Activated T-helper 1 cell treated with anti-CD3 and anti-CD28 coated beads, Interleukin-12 subunit alpha, Interleukin-12 subunit beta, Interleukin-2, Interleukin-4 antibody, amounts not matched to agents 30 ng/mL and 10 ng/mL and 1 ng/mL, durations not matched to agents 14 hours and 24 hours and 36 hours (primary cell): ENCODE measurements at places on chromosomes 13 and 19.
A peak's percentile ranks its signal among the peaks of the same experiment; 100 is the strongest.

DNA sequence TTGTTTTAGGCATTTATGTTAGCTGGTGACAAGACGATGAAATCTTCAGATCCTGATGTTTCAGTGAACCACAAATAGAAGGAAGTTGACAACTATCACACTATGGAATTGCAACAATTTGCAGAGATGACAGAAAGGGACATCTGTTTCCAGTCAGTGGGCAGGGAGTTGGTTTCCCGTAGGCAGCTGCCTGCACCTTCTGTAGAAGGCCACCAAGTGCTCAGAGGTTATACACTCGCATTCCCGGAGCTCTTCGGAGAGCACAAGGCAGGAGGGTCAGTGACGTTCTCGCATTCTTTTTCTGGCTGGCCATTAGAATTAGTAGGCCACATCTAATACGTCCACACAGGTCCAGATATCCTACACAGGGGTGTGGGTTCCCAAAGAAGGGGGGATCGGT, 129.4 kb downstream of the SHISA2 start:
- DNase-seq = no peak

DNA sequence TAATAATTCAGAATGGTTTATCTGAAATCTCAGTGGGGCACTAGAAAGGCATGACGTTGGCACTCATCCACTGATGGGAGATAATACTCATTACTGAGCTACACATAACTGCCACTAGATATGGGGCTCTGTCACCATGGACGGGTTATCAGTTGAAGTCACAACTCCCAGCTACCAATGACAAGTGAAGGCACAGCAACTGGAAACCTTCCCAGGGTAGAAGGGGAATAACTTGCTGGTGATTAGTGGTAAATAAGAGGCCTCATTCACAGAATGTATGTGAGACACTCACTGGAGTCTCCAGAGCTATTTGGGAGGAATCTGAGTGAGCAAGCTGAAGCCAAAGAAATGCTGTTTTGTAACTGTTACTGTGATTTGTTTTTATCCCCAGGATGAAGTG, 249.6 kb downstream of the ENOX1 start:
- no peak for DNase-seq

GRCh38 chr19:6279931-6280591, at the start of gene MLLT1:
Gene MLLT1 (minus strand): TSS chr19:6279975. CDS start chr19:6279784, 191 bp downstream.
- DNase-seq = peak; percentile 96

DNA sequence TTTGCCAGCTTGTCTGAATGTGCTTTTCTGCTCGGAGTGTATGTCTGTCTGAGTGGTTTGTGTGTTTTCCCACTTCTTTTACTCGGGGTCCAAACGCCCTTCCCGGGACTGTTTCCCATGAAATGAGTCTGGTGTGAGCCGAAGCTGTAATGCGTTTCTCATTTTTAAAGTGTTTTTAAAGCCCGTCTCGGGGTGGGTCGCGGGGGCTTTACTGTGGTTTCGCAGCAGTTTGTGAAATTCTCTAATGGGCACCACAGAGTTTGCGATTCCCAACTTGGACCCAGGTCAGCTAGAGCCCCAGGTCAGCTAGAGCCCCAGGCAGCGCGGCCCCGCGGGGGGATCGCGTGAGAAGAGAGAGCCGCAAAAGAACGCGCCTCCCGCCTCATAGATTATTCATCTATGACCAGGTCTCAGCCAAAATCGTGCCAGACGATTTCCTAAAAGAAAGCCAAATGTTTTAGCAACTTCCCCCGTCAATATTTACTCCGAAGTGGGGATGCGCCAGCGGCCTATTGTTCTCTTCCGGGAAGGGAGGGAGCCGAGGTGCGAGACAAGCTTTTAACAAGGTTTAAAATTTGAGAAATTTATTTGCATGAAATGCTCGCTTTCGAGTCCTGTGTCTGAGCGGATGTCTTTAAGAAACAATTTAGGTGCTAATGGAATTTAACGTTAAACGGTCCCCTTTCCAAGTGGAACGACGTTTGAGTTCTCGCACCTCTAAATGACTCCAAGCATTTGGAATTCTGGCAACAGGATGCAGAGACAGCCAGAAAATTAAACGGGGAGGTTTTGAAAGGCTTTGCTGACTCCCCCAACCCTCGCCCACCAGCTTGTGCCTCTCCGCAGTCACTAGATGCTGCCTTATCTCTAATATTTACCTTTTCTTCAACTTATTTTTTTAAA, 2.2 kb downstream of the ZIC2 start:
- no peak for DNase-seq

- no peak for DNase-seq
Measured at GRCh38 chr13:40215311-40215710, 451.1 kb downstream of the FOXO1 start.

GRCh38 chr13:31898378-31899071, 133.0 kb upstream of the FRY start:
- DNase-seq = no peak

- DNase-seq = no peak
Measured at GRCh38 chr13:77353995-77354394, 27.1 kb upstream of the MYCBP2 start.

- DNase-seq = no peak
Measured at GRCh38 chr13:113080361-113080831, 25.2 kb upstream of the F7 start.

GRCh38 chr19:19224852-19225494, 13.2 kb downstream of the NCAN start:
- peak; percentile 72 for DNase-seq

DNA sequence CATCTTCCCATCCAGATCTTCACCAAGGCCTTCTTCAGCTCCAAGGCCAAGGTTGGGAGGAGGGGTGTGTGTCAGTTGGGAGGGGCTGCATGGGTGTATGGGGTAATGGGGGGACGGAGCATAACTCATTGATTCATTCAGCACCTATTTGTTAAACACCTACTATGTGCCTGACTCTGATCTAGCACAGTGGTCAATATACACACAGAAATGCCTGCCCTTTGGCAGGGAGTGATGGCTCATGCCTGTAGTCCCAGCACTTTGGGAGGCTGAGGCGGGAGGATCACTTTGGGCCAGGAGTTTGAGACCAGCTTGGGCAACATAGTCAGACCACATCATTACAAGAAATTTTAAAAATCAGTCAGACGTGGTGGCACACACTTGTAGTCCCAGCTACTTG, 19.2 kb upstream of the SPACA4 start:
- DNase-seq = no peak

DNA sequence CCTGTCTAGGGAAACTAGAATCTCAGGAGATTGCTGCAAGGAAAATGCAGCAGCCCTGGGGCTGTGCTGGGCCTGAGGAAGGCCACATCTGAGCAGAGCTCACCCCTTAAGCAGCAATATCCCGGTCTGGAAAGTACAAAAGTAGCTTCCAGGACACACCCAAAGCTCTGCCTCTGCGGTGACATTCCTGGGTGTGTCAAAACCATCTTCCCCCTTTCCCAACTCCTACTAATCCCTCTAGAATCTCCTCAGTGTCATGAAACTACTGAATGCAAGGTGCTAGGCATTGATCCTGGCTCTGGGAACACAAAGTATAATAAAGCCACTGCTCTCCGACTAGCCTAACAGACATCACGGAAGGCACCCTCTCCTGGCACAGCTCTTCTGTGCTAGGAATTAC, 5.0 kb downstream of the PBX4 start:
- no peak for DNase-seq

GRCh38 chr13:37202264-37202663, 96.8 kb upstream of the CSNK1A1L start:
- no peak for DNase-seq

GRCh38 chr13:102642475-102642874, 45.7 kb downstream of the TPP2 start:
- no peak for DNase-seq

DNA sequence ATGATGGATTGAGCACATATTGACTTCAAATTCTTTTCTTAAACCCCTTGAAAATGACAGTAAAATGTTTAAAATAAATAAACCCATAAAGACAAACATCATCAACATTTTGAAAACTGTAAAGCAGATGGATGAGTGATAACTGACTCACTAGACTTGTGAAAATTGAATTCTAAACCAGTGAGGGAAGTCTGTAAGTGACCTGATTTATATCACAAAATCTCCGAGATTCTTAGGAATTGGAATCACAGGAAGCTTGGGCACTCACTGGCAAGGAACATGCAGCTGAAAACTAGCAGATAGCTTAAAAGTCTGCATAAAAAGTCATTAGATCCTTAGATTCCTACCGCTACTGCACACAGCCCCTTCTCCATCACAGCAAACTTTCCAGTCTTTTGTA, 51.3 kb upstream of the TSC22D1 start:
- no peak for DNase-seq

GRCh38 chr19:10027158-10027997, 14.1 kb downstream of the RDH8 start:
- peak; percentile 72 for DNase-seq

- no peak for DNase-seq
Measured at GRCh38 chr13:105920370-105920769, 615.1 kb downstream of the EFNB2 start.

GRCh38 chr19:48842789-48843162, 6.5 kb upstream of the HSD17B14 start:
- peak; percentile 22 for DNase-seq

DNA sequence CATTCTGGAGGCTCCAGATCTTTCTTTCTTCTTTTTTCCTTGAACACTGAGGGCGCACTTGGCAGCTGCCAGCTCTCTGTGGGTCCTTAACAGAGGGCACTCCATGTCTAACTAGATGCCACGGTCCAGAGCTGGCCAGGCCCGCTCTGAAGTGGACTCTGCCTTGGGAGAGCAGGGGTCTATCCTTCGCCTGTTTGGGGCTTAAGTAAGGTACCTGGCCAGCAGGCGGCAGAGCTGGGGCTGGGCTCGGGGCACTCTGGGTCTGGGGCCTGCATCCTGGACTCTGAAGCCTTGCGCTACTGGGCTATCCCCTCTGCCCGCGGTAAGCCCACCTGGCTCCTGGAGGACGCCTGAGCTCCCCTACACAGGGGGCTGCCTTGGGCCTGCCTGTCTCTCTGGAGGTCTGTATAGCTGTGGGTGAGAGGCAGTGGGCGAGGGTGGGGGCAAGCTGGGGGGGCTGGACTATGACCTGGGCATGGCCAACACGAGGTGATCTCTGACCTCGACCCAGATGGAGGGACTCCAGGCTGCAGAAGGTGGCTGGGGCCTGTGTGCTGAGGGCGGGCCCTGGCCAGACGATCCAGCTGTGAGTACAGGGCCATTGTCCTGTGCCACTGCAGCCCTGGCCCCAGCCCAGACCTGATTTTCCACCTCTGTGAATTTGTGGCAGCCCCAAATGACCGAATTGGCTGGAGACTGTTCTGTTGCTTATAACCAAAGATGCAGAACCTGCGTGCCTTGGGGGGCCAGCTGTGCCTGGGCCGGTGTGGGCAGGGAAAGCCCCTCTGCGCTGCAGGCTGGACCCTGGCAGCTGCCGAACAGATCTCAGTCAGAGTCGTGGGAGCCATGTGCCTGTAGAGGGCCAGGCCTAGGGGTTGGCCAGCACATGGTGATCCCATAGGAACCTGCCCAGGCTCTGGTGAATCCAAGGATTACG, 26.5 kb downstream of the CEBPG start:
- DNase-seq = no peak

DNA sequence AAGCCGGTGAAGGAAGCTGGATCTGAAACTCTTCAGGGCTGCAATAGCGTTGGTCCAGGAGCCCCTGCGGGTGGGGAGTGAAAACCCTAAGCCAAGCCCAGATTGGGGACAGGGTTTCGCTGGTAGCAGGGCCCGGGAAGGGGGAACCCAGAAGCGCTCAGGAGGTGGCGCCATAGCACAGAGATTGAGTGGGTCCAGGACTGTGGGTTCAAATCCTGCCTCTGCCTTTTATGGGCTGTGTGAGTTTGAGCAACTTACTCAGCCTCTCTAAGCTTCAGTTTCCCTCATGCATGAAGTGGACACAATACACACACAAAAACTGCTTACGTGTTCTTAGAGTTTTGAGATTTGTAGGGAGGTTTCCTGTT, 8.3 kb upstream of the SYCN start:
- peak; percentile 38 for DNase-seq

DNA sequence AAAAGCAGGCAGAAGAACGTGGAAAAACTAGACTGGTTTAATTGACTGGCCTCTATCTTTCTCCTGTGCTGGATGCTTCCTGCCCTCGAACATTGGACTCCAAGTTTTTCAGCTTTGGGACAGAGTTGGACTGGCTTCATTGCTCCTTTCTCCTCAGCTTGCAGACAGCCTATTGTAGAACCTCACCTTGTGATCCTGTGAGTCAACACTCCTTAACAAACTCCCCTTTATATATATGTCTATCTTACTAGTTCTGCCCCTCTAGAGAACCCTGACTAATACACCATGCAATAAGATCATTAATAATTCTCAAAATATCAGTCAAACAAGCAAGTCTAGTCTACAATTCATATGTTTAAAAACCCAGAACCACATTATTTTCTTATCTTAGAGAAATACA, 662.4 kb downstream of the TBC1D4 start:
- no peak for DNase-seq

DNA sequence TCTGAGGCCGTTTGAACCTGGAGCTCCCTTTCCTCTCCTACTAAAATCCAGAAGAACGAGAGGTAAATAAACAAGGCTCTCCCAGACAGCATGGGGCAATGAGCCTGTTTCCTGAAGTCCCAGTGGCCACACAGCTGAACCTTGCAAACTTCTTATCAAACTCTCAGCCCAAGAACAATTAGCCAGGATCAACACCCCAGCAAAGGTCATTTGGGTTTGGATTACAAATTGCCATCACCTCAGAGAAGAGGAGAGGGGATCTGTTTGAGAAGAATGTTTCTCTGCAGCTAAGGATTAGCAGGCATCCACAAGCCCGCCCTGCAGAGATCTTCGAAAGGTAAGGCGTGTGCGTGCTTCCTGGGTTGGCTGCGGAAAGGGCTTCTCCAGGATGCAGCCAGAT, 201.9 kb upstream of the SOX1 start:
- DNase-seq = no peak

DNA sequence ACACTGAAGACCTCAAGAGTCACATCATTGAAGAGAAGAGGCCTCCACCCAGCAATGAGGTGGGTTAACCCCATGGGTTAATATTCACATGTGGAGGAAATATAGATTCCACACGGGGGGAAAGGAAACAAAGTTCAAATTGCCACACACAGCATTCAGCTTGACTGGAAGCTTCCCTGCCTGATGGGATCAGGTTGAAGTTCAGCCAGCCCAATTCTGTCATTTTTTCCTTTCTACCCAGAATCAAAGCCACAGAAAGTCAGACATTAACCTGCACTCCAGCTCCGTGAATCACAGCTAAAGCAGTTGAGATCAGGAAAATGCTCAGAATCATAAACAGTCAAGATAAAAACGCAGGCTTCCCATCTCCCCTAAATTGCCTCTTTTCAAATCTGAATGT, 208.7 kb upstream of the OBI1 start:
- no peak for DNase-seq

GRCh38 chr13:86357106-86357505, 557.9 kb upstream of the SLITRK6 start:
- no peak for DNase-seq
